ENCODE measurements at places on chromosomes 4 and X. TPM values are rescaled to one million over a fixed set of nuclear protein-coding genes. Genes with fewer than 3 reads are reported as not detected.

DNA sequence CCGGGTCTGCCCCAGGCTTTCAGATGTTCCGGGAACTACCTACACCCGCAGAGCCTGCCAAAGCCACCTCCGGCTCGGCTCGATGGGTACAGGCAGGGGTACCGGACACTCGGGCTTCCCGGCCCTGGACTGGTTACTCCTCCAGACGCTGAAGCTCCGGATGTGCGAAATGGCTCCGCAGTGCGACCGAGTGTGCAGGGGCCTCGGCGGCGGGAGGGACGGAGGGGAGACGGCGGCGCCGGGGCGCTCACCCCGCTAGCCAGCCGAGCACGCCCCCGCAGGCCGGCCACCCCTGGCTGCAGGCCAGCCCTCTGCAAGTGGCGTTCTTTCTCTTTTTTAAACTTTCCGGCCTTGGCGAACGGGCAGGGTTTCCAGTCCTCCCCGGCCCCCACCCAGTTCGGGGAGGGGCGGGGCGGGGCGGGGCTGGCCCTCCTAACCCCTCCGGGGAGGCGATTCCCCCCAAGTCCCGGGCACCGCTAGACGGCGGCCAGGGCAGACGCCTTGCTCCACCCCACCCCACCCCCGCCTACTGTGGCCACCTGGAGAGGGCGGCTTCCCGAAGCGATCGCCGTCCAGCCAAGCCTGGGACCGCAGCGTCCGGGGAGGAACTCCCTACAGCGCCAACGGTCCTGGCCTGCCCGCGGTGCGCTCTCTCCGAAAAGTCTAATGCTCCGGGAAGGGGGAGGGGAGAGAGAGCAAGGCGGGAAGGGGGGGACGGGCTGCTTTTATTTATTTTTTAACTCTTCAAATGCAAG lies 7.5 kb downstream of the BCOR start:
- peak; percentile 19 for ATAC-seq

- peak; percentile 54 for ATAC-seq
These were observed 76.5 kb downstream of the MED28 start for GRCh38 chr4:17690898-17691297.

DNA sequence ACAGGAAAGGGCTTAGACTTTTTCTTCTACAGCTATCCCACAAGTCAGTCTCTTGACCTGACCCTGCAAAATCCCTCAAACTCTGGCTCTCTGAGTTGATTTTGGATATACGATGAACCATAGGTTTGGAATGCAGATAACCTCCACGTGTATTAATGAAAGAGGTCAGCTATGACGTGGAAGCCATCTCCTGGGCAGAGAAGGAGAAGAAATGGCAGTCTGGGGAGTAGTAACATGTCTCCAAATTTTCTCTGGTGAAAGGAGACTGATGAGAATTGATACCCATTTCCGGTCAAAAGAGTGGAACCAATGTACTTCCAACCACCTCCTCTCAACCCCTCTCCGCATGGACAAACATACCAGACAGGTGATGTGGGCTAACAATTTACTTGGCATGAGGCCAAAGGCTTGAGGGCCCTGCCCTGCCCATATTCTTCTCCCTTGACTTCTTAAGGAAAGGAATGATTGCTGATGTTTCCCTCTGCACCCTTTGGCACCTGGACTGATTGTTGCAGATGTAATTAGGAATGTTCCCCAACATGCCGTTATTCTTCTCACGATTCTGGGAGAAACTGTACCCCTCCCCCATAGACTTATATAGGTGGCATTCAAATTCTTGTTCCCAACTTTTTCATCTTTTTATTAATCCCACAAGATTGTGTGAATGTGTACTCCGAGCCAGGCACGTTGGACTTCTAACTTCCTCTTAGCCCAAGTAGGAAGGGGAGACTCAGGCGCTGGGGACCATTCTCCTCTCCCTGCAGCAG lies 580 bp upstream of the PLS3 start:
- ATAC-seq, result peak; percentile 43

GRCh38 chrX:132171478-132171877 lies 43.7 kb upstream of the FRMD7 start:
- no peak for ATAC-seq

GRCh38 chr4:94936854-94937253 lies 179.1 kb downstream of the BMPR1B start:
- no peak for ATAC-seq

DNA sequence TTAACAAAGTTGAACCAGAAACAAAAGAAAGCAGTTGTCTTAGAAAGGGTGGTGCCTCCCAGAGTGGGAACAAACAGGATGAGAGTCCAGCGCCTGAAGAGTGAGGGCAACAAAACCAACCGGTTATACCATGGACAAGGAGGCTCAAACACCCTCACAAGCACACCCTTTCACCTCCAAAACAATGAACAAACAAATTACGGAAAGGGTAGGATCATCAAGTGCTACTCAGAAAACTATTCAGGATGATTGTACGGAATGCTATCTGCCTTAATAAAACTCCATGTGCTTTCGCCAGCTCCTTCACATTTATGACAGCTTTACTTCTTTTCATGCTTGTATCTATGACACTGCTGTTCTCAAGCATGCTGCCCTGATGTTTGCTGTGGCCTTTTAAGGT lies 26.8 kb downstream of the SLC39A8 start:
- ATAC-seq, result no peak

GRCh38 chr4:102868153-102868780 lies 525 bp upstream of the CISD2 start:
- peak; percentile 54 for ATAC-seq

The CLGN gene
- total RNA-seq, result 1.2 TPM

The POU4F2 gene
- not detected for total RNA-seq

All from esophagus mucosa (tissue), 1 donor.